ENCODE measurements at places on chromosomes 5 and 9.

GRCh38 chr9:126661521-126662251 lies 48.0 kb downstream of the LMX1B start:
- no peak for DNase-seq

DNA sequence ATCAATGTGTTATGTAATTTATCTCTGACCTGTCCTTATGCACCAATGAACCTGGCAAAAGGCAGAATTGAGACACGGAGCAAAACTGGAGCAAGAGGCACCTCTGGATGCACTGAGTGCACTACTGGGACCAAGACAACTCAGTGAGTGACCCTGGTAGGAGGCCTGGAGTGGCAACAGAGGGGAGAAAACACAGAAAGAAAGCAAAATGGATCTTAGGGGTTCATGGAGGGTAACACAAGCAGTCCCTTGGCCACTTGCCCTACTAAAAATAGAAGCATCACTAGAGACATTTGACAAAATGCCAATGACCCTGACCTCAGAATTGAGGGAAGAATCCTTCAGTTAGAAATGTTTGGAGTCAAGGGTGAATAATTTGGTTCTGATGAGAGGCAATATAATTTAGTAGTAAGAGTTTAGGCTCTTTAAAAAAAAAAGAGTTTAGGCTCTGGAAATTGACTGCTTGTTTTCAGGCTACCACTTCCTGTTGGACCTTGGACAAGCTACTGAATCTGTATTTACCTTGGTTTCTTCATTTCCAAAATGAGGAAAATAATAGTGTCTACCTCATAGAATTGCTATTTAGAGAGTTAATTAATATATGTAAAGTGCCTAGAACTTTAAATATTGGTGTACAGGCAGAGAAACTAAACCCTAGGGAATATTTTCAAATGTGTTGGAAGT lies 234.9 kb upstream of the TARS1 start:
- no peak for DNase-seq

GRCh38 chr9:108271236-108271635 lies 584.5 kb downstream of the ACTL7B start:
- DNase-seq = no peak

DNA sequence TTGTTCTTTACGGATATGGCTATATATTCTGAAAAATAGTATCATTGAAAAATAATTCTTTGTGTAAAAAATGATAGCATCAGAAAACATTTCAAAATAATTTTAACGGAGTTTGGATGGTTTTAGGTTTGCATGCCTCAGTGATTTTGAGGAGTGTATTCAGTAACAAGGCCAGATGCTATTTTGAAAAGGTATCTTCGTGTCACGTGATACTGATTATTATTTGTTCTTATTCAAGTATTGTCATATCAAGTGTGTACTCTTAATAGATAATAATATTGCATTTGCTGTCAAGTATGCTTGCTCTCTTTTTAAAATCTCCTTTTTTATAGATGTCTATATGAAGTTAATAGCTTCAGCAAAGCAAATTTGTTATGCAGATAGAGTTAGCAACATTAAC lies 313.1 kb upstream of the PTPRD start:
- DNase-seq = no peak

GRCh38 chr9:134276453-134277245 lies 49.6 kb upstream of the RXRA start:
- DNase-seq = no peak

- no peak for DNase-seq
Measured at GRCh38 chr5:86360801-86361200, 256.9 kb upstream of the COX7C start.

- DNase-seq = no peak
Measured at GRCh38 chr9:38003230-38003629, 65.8 kb downstream of the SHB start.

GRCh38 chr5:160852049-160852448 lies at the start of gene ATP10B:
Gene ATP10B, minus strand, starts transcription at chr5:160852211. Its CDS starts 164,137 bp downstream, at chr5:160688074.
- DNase-seq = no peak

DNA sequence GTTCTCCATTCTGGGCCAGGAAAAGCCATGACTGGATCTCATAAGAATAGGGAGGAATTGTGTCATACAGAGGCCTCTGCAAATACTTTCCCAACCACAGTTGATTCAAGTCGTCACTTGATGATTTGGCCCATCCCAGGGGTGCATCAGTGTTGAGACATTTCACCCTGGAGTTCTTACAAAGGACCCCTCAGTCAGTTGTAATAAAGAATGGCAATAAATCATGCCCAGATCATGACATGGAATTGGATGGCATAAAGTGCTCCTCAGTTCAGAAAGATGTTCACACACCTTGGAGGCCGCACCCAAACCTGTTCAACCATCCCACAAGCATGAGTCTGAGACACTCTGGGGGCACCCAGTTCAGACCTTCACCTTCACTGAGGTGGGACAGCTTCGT lies 168.1 kb downstream of the NR3C1 start:
- no peak for DNase-seq

- DNase-seq = peak; percentile 0
Measured at GRCh38 chr9:129627556-129628440, 1.8 kb downstream of the NTMT1 start.

DNA sequence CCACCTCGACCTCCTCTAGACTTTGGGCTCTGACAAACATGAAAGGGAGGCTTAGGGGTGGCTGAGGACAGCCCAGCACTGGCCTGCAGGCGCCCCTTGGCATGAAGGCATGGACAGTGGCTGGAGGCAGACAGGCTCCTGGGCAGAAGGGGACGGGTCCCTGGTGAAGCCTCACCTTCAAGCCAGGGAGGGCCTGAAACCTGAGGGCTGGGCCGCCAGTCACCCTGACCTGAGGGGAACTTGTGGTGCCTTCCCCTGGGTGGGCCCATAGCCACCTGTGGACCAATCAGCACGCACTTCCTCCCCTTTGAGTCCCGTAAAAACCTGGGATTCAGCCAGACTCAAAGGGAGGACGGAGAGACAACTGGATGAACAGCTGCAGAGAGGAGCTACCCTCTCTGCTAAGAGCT lies 90.4 kb upstream of the PUM3 start:
- DNase-seq = no peak

GRCh38 chr5:147892696-147893296 lies 13.5 kb downstream of the C5orf46 start:
- DNase-seq = no peak

GRCh38 chr9:91803151-91803940 lies 146.7 kb downstream of the ROR2 start:
- no peak for DNase-seq

- DNase-seq = no peak
Measured at GRCh38 chr5:42250-42649, 49.7 kb upstream of the PLEKHG4B start.

DNA sequence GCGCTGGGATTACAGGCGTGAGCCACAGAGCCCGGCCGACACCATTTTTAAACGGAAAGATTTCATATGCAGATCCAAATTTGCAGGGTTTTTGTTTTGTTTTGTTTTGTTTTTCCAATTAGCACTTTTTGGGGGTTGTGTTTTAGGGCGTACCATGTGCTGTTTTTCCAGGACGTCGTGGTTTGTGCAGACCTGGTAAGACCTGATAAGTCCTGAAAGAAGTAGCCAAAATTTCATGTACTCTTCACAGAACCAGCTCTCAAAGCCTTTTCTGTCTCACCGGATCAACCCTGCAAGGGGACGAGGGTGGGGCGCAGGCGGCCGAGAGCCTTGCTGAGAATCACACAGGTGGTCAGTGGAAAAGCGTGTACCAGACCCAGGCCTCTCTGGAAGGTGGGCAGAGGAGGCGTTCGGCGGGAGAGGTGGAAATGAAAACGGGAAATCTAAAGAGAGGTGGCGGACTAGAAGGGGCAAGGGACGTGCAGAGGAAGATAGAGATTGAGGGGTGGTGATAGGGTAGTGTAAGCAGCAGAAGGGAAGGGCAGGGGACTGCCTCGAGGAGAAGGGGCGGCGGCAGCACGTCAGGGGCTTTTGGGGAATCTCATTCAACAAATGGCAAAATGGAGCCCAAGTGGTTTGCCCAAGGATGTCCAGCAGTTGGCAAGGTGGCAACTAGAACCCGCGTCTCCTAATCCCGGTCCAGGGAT lies 1.1 kb upstream of the FAF2 start:
- no peak for DNase-seq

GRCh38 chr5:170960567-170960966 lies 98.7 kb downstream of the RANBP17 start:
- DNase-seq = no peak

DNA sequence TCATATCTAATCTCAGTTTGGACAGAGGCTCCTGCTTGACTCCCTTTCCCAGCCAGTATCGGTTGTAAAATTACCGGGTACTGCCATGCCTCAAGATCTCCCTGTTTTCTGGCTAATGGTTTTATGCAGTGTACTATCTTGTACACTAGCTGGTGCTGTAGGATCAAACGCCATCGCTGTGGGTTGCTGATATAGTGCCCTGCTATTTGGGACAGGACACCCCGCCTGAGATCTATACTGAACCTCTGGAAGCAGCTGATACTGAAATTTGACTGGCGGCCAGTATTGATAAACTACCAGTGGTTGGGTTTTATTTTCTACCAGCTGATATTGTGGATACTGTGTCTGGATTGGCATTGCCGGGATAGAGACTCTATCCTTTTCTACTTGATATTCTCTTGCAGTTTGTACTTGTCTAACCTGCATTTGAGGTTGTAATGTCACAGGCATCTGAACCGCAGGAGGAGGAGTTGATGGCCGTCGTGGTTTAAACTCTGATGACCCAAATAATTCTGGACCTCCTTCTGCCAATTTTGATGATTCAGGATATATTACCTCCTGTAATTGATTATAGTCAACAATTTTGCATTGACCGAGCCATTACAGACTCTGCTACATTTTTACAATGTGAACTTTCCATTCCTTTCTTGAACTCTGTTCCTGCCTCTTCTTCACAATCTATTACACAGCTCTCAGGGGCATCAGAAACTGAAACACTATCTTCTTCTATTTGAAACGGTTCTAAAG lies 112.5 kb upstream of the LARP1 start:
- DNase-seq = no peak

DNA sequence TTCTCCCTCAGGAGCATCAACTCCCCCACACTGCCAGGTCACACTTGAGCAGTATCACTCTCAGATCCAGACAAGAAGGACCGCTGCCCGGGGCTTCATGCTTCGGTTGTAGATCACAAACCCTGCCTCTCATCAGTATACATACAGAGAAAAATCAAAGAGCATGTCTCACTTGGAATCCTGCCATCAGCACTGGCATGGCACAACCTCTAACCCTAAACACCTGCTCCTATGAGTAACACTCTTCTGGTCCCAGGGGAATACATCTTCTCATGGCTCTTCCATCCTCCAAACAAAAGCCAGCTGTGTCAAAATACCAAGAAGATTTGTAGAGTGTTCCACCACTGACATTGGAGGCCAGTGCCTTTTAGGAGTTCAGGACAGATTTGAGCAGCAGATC lies 84.8 kb upstream of the MIER3 start:
- DNase-seq = no peak

DNA sequence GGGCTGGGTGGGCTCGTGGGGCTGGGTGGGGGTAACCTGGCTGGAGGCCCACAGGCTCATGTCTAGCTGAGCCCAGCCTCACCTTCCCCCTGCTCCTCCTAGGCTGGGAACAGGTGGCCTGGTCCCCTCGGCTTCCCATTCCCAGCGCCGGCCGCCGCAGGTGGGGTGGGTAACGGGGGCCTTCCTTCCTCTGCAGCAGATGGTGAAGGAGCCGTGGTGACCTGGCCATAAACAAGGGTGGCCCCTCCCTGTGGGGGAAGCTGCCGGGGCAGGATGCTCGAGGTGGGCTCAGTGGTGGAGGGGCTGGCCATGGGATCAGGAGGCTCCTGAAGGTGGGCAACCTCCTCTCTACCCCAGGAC lies 41.0 kb upstream of the EGFL7 start:
- DNase-seq = no peak

DNA sequence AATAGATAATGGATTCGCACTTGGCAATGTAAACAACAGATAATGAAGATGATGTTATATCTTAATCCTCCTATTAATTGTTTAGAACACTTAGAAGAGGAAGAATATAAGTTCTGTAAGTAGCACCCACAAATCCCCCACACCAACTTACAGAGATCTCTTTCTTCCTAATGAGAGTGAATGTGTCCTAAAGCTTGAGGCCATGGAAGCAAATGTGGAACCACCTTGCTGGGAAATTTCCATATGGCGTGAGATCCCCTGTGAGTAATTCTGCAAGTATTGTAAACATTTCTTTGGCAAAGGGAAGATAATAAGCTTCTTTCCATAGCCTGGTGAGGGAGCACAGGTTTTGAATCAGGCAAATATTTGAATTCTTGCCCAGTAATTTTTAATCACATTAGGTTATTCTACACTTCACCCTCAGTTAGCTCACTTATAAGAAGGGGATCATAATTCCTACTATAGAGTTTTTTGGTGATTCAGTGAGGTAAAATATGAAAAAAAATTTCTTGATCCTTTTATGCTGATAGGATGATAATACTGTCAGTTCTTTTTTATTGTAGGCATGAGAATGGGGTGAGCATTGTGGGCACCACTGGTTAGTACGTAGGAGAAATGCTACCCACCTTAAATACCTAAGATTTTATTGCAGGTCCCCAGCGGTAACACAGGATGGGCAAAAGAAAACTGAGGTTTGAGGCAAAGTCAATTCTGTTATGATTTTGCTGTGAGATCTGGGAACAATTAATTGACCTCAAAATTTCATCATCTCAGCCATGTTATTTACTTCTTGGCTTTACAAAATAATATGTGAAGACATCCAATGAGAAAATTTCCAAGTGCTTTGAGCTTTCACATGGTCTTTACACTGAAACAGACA lies 574.8 kb downstream of the PSAT1 start:
- no peak for DNase-seq

DNA sequence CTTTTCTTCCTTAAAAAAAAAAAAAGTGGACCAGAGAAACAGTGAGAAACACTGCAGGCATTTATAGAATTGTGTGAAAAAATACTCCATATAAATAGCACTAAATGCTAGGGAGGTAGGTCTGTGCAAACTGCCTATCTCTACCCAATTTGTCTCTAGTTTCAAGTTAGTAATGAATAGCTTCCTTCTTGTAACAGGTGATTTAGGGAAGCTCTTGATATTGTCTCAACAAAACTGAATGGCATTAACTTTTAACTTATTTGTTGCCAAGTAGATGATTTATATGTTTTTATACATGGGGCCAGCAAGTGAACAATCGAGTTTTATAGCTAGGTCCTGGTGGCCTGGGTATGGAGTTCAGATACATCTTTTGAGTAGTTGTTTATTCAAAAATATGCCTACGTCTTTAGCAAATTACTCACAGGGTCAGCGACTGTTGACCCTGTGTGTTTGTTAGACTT lies 283.6 kb downstream of the NR3C1 start:
- no peak for DNase-seq

DNA sequence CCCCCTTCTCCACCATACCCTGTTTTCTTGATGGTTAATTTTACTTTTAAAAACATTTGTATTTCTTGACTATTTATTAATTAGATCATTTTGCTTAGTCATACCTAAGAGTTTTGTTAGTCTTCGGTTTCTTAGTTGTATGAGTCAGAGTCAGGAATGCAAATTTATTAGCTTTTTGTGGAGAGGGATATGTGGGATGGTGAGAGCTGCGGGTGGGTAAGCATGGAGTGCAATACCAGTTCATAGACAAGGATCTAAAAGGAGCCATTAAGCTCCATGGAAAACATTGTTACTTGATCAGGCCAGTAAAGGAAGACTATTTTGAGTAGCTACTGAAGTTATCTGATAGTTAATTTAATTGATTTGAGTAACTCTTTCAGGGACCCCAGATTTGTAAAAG lies 77.5 kb downstream of the ZSWIM6 start:
- no peak for DNase-seq

All from CD4-positive, alpha-beta T cell treated with Interleukin-6 for 4 hours (primary cell).